Panc1 (cell line): ENCODE measurements at places on chromosomes 6 and 20.

- no peak for DNase-seq
Observed at GRCh38 chr6:170210651-170211403, 80.1 kb downstream of the DLL1 start.

- DNase-seq: no peak
Observed at GRCh38 chr6:25472306-25472705, 179.7 kb upstream of the SCGN start.

DNA sequence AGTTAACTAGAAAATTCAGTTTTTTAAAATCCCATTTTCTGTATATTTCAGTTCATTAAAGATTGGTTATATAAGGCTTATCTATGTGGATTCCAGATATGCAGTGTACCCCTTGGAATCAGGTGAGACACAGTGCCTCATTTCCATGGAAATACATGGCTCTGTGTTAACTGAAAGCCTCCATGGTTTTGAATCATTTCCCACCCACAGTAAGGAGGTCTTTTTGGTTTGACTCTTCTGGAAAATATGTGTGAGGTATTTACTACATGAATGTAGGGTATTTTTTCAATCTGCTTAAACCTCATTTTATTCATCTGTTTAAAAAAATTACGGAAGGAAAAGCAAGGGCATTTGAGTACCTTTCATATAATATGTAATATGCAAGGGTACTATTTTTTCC lies 25.5 kb downstream of the RNF144B start:
- DNase-seq: no peak

DNA sequence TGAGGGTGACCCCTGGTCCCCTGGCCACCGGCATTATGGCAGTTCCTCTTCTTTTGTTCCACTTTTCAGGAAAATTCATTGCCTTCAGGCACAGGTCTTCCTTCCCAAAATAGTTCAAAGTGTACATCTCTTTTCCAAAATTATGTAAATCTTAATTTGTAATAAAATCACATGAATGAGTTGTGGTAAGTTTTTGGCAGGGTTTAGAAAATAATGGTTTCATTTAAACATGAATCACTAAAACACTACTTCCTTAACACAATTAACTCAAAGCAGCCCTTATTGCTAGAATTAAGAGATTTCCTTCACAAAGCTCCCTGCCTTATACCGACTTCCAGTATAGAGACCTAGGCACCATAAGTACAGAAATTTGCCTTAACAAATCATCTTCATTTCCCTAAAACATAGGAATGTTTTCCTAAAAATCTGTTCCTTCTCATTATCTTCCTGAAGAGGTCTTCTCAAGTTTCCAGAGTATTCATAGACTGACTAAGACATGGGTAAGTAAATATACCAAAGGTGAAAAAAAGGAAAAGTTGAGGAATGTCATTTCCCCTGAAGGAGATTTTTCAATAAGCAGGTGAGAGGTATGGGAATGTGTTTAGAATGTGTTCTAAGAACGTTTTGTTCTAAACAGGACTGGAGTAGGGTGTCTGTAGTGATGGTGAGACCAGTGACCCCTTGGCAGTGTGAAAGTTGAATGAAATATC lies 148.2 kb upstream of the CITED2 start:
- DNase-seq: no peak

DNA sequence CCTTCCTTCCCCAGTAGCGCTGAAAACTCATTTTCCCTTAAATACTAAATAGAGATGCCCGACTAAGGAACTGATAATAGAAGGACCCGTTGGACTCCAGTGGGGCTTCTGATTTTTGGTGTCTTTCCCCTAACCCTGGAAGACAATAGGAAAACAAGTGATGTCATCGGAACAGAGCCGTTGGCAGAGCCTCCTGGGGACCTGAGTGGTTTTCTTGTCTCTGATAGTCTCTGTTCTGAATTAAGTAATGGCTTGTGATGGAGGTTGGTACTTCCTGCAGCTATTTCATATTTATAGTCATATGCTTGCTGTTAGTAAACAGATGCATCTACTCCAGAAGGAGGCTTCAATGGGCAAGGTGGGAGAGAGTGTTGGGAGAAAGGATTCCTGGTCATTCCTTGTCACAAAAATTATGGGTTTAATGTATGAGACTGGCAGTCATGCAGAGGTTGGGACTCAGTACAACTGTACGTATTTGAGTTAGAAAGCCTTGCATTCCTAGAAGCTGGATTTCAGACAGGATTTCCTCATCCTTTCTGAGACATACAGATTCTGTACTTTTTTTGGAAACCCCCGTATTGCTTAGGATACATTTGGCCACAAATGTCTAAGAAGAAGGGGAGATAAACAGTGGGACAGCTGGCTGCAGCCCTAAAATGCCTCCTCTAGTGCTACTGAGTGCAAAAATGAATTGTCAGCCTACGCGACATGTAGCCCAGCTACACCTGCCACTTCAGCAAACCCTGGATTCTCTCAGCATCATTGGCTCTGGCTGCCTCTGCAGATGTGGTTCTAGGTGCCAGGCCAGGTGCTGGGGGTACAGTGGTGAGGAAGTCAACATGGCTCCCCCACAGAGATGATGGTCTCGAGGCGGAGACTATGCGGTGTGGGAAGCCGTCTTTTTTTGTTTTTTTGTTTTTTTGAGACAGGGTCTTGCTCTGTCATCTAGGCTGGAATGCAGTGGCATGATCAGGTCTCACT lies 38.1 kb downstream of the CDS2 start:
- no peak for DNase-seq

GRCh38 chr6:32288426-32288825 lies 64.6 kb upstream of the NOTCH4 start:
- DNase-seq: no peak

DNA sequence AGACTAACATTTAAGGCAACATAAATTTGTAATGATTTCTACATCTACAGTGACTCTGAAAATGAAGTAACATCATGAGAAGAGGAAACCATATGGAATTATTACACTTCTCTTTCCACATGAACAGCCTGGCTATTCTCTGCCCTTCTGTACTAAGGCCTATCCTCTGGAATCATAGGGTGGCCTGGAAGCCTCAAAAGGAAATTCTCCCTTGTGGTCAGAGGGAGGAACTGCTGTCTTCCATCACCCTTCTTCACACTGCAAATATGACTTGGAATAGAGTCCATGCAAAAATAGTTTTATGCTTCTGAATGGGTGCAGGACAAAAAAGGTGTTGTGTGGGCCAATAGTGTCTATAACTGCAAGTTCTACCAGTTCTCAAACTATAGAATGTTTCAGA lies 44.6 kb upstream of the SH3BGRL2 start:
- no peak for DNase-seq

- no peak for DNase-seq
Observed at GRCh38 chr20:31547720-31548298, 33.6 kb downstream of the HM13 start.

GRCh38 chr6:90231798-90232197 lies 64.8 kb downstream of the BACH2 start:
- no peak for DNase-seq

DNA sequence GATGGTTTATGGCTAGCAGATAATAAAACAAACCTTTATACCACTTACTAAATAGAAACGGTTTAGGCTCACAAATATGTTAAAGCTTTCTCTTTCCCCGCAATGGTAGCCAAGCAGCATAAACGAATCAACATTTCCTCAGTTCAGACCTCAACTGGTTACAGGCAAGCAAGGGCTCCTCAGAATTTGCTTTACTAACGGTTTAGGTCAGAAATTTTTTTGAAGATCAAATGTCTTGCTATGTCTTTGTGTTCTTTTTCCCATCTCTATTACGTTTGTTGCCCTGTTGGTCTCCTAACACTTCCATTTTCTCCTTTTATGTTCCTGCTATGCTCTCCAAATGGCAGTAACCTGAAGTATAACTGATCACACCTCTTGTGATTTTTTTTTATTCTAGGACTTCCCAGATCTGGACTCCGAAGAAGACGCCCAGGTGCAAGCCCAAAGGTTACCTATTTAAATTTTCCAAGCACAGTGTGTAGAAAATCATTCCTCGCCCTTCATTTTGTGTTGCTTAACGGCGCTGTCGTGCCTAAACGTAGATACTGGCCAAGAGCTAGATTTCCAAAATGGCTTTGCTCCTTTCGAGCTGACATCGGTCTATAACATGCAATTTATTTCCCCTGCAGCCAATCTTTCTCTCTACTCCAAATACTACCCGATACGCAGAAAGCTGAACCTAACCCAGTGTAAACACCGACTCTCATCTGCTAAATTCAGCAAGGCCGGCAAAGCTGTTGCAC lies 717 bp upstream of the ASF1A start:
- DNase-seq: no peak

DNA sequence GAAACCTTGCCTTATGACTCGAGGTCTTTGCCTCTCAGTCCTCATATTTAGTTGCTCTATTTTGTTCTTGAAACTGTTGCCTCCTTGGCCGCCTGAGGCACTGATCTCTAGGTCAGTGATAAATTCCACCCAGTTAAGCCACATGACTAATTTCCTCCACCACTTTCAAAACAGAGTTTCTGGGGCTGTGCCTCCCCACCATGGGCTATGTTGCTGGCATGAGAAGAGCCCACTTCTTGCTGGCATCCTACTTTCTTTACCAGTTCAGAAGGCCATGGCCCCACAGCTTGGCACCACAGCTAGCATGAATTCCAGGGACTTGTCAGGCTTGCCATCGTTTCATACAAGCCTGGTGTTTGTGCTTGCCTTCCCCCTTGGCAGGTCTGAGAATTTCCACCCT lies 361.4 kb upstream of the JAG1 start:
- DNase-seq: no peak

DNA sequence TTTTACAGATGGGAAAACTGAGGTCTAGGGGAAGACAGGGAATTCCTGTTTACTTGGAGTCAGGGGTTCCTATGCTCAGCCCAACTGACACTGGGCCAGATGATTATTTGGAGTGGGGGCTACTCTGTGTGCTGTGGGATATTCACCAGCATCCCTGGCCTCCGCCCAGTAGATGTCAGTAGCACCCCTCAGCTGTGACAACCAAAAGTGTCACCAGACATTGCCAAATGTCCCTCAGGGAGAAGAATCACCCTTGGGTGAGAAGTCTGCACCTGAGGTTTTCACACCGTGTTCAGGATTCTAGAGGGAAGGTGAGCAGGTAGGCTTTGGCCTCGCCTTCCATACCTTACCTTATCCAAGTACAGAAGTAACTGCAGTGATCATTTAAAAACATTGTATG lies 27.6 kb downstream of the CDH26 start:
- no peak for DNase-seq

- no peak for DNase-seq
Observed at GRCh38 chr6:157774153-157775135, 48.6 kb upstream of the SNX9 start.
